ENCODE measurements at places on chromosomes 13 and 19.

GRCh38 chr19:4077007-4077374 lies 10.3 kb upstream of the ZBTB7A start:
- no peak for DNase-seq

DNA sequence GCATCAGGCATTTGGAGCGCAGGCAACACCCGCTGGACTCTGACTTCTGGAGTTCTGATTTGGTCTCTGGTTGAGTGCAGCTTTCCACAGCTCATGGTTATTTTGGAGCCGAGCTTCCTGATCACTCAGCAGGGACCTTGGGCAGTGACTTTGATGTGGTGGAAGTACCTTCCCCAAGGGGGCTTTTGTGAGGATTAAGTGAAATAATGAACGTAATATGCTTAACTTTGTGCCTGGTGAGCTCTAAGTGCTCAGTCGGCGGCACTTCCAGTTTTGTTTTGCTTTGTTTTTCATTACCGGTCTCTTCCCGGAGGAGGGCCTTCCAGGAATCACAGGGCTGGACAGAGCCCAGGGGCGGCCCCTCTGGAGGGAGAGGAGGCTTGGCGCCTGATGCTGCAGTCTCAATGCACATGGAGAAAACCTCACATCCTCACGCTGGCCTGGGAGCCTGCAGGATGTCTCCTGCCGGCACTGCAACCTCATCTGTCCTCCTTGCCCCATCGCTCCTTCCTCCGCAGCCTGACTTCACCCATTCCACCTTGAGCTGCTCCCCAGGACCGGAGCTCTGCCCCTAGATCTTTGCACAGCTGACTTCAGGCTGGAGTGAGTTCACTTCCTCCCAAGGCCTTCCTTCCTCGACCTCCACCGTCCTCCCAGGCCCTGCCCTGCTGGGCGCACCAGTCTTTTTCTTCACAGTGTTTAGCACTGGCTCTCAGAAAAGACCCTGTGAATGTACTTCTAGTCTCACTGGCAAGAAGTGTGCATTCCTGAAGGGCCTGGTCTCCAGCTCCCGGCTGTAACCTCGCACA lies 1.5 kb downstream of the PLEKHF1 start:
- DNase-seq, result peak; percentile 43

DNA sequence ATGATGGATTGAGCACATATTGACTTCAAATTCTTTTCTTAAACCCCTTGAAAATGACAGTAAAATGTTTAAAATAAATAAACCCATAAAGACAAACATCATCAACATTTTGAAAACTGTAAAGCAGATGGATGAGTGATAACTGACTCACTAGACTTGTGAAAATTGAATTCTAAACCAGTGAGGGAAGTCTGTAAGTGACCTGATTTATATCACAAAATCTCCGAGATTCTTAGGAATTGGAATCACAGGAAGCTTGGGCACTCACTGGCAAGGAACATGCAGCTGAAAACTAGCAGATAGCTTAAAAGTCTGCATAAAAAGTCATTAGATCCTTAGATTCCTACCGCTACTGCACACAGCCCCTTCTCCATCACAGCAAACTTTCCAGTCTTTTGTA lies 51.3 kb upstream of the TSC22D1 start:
- no peak for DNase-seq

DNA sequence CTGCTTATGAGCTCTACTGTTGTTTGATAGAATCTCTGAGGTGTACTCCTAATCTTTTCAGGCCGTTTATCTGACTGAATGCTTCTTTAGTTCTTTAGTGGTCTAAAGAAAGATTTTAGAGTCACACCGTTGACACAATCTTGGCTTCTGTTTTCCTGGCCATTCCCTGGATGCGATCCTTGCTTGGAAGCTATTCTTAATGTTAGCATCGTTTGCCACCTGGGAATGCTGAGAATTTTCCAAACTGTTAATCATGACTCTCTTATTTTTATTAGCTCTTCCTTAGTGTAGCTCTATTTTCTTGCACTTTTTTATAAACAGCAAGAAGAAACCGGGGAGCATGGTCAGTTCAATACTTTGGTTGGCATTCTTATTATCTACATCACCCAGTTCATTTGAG lies 281.0 kb upstream of the PCDH20 start:
- DNase-seq, result no peak

DNA sequence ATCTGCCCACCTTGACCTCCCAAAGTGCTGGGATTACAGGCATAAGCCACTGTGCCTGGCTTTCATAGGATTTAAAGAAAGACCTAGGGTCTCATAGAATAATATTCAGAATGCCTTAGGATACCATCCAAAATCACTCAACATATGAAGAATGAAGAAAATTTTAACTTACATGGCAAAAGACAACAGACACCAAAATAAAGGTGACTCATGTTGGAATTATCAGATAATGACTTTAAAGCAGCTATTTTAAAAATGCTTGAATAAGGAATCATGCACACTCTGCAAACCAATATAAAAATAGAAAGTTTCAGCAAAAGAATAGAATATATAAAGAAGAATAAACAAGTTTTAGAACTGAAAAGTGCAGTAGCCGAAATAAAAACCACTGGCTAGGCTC lies 29.3 kb downstream of the ZNF566 start:
- no peak for DNase-seq

DNA sequence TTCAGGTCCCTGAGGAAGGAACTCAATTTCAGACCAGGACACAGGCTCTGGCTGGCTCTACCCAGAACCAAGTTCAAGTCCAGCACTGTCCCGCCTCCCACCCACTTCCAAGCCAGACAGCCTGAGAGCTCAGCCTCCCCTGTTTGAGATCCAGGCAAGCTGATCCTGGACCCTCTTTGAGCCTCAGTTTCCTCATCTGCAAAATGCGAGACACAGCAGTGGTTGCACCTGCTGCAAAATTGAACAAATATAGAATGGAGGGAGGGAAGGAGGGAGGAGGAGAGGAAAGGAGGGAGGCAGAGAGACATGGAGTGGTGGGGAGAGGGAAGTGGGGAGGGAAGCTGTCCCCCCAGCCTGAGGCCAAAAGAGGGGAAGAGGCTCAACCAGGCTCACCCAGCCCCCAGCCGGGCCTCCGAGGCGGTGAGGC lies 751 bp downstream of the TMEM221 start:
- DNase-seq, result no peak

- no peak for DNase-seq
Observed at GRCh38 chr13:88000787-88001186, 329.6 kb downstream of the SLITRK5 start.

DNA sequence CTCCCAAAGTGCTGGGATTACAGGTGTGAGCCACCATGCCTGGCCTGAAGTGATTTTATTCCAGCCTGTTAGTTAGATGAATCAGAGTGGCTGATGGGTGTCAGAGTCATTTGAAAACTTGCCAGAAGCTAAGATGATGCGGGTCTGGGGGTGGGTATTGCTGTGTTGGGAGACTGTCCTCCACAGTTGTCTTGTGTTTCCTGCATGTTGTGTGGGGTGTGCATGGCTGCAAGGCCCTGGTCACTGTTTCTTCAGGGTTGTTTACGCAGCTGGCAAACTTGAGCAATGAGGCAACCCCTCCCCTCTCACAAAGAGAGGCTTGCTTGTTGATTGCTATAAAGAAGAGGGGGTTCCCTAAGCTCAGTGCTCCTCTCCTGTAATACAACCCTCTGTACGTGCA lies 71.8 kb downstream of the TRPM4 start:
- no peak for DNase-seq

- no peak for DNase-seq
Observed at GRCh38 chr13:102726430-102726829, 31.6 kb upstream of the METTL21C start.

GRCh38 chr13:51534041-51534817 lies 50.0 kb upstream of the WDFY2 start:
- peak; percentile 74 for DNase-seq

DNA sequence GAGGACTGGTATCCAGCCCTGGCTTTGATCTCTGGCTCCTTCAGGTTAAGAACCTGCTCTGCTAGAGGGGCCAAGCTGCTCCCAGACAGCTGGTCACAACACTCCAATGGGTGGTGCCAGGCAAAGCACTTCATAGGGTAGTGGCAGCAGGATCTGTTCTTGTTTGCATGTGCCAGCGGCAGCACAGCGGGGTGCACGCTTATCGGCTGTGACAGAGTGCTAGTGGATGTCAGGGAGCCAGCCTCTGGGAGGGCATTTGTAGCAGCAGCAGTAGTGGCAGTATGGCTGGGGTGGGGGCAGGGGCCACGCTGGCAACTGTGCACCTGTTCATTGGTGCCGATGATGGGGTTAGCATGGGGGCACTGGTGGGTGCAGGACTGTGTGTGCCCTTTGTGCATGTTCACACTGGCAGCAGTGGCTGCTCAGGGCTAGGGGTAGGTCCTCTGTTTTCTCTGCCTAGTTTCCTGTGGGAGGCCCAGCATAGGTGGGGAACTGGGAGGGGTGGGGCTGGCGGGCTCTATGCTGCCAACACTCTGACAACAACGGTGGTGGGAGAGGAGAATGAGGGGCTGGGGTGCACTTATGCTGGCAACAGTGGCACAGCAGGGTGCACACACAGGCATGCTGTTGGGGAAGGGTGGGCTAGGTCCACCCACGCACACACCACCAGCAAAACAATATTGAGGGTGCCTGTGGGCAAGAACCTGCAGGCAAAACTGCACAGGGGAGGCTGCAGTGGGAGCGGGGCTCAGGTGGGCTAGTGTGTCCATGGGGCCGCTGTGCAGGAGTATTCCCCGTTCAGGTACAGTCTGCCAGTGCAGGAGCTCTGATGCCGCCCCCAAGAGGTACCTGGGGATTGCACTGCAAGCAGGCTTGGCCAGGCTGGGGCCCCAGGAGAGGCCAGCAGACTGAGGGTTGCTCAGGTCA lies 19.3 kb downstream of the AP1M1 start:
- DNase-seq, result no peak

DNA sequence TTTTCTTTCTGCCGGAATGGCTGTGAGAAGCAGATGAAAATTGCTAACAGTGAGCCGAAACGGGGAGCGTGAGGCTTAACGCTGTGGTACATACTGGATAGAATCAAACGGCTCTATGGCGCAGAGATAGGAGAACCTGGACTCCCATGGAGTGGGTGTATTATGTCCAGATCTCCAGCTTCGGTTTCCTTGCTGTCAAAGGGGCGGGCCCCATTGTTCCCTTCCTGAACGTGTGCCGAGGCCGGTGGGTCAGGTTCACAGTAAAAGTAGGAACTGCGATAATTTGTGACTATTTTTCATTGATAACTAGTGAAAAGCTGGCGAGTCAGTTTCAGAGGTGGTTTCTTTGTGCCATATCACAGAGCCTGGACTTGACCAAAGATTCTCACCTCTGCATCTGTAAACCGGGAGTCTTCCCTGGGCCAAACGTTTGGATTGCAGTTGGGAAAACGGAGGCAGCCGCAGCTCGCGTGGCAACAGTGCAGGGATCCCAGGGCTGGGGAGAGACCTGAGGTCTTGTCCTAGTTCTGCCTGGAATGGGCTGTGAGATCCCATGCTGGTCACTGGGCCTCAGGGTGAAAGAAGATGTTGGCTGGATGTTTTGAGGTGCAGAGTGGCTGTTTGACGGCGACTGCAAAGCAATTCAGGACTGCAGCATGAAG lies 752 bp downstream of the RPL18A start:
- DNase-seq, result no peak

DNA sequence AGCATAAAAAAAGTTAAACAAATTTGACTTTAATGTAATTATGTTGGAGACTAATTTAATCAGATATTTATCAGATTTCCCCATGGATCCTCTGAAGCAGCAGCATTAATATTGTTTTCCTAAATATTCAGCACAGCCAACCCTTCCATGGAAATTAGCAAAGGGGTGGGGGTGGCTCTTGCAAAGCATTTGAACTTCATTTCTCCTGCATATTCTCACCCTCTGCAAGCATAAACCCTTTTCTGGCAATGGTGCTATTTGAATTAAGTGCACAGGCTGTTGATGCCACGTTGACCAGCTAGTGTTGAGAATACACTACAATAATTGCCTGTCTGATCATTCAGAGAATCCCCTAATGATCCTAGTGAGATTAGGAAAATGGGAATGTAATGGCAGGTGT lies 488.1 kb upstream of the KLF12 start:
- DNase-seq, result no peak

DNA sequence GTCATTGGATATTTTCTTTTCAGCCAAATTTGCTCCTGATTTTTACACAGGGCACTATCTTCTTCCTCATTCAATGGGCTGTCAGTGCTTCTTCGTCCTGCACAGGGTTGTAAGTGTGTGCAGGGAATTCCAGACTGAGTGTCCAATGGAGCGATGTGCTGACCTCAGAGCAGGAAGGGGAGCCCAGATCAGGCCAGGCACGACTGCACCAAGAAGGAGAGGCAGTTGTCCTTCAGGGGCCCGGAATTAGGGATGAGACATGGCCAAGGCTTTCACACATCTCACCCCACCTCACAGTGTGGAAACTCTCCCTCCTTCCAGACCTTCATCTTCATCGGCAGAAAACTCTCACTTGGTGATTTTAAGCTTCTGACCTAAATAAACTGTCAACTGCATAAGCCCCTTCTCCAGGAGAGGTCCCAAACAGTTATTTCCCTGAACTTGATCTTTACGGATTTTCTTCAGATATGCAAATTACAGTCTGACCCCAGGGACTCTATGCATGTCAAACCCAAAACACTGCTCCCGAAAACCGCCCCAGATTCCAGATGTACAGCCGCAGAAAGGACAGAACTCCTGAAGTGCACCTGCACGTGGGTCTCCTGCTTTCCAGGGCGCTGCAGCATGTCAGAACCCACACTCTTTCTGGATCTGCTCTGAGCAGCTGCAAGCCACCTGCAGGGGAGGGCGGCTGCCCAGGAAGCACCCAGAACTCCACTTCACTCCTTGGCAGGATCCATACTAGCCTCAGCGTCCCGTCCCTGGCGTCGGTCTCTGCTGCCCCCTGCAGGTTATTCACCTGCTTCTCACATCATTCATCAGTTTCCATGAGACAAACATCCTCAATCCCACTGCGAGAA lies 625 bp upstream of the ZNF20 start:
- DNase-seq, result peak; percentile 90

DNA sequence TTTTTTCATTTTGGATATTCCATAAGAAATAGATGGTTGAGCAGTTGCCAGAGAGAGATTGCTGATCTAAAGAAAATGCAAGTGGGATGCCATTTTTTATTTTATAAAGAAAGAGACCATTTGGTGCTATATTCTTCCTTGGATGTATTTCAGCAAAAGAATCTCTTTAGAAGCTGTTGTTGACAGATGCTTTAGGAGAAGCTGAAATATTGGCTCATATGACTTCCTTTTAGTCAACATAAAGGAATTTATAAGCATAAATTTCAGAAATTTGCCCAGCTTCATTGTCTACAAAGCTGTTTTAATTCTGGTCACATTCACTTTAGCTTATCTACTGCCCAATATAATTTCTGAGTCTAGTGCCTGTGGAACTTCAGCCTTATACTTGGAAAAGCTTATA lies 36.9 kb downstream of the POLR1D start:
- DNase-seq, result no peak

DNA sequence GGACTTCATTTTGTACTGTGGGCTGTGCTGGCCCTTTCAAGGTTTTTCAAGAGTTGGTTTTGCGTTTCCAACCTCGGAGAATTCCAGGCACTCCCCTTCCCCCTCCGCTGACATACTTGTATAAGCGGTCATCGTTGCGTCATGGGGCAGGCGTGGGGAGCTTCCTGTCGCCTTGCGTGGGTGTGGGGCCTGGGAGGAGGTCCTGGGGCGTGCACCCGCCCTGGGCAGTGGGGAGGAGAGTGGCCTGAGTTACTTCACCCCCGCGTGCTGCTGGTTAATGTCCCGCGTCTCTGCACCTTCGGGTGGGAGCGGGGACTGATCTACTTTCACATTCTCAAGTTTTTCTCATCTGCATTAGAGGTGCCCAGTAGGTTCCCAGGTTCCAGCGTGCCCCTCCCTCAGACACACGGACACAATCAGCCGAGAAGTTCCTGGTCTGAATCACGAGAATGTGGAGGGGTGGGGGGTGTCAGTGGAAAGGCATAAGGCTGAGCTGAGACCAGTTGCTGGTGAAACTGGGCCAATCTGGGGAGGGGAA lies 4.1 kb downstream of the IER2 start:
- DNase-seq, result peak; percentile 61

- no peak for DNase-seq
Observed at GRCh38 chr19:35741203-35741515, 1.1 kb downstream of the IGFLR1 start.

All from pons (tissue), 1 donor.